ENCODE measurements at places on chromosomes 2 and 18. TPM values are rescaled to one million over a fixed set of nuclear protein-coding genes. Genes with fewer than 3 reads are reported as not detected.

DNA sequence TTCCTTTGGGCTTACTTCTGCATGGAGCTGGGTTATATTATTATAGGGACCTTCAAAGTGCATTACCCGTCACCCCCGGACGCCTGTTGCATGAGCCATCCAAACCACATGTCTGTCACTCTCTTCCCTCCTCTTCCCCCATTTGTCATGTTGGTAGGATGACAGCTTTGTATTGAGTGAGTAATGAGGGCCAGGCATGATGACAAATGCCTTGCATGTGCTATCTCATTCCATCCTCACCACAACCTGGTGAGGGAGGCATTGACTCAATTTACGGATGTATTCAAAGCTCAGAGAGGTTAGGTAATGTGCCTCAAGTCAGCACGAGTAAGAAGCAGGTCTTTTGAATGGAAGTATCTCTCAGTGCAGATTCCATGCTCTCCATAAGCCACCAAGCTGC lies 510.5 kb upstream of the TNP1 start:
- no peak overlapping the region for H3K4me3 ChIP-seq
- H3K27ac ChIP-seq: peak overlapping the region; percentile 48
- H3K27me3 ChIP-seq: no peaks in the 10 kb centered on the region
- H3K4me1 ChIP-seq: peaks cover 46% of the 10 kb centered on the region
- H3K36me3 ChIP-seq: no peaks in the 10 kb centered on the region

DNA sequence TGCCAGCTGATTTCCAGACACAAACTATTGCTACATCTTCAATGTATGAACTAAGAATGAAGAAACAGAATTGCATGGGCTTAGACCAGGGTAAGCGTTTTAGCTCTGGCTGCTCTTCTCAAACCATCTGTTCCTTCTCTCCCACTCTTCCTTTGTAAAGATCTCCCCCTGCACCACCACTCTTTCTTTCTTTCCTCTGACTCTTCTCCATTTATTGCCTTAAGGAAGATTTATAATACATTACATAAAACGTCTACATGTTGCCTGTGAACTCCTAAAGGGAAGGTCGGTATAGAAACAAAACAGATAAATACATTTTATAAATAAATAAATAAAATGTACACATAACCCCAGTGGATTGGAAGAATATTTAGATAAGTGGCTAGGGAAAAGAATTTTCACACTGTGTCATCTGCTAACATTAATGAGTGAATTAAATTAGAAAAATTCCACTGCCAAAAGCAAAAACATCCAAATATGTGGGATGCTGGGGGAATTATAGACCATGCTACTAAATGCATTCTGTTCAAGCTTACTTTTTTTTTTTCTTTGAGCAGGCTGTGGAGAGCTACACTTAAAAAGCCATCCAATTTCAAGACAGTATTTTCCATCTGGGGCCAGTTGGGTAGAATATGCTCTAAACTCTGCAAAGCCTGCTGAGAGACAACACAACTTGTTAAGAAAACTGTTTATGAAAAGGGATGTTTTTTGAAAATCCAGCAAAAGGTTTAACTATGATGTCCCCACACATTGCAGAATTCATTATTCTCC lies 41.5 kb downstream of the NCKAP5 start:
- no peak for DNase-seq
- no peak overlapping the region for H3K27ac ChIP-seq
- no peaks in the 10 kb centered on the region for H3K36me3 ChIP-seq
- H3K27me3 ChIP-seq: no peaks in the 10 kb centered on the region
- H3K4me3 ChIP-seq: no peak overlapping the region

- no peak overlapping the region for H3K27ac ChIP-seq
- no peaks in the 10 kb centered on the region for H3K36me3 ChIP-seq
- no peak for DNase-seq
- peaks cover 5% of the 10 kb centered on the region for H3K4me1 ChIP-seq
- H3K4me3 ChIP-seq: no peak overlapping the region
- H3K27me3 ChIP-seq: no peaks in the 10 kb centered on the region
Measured at GRCh38 chr18:76842837-76843530, 20.6 kb downstream of the ZNF236 start.

DNA sequence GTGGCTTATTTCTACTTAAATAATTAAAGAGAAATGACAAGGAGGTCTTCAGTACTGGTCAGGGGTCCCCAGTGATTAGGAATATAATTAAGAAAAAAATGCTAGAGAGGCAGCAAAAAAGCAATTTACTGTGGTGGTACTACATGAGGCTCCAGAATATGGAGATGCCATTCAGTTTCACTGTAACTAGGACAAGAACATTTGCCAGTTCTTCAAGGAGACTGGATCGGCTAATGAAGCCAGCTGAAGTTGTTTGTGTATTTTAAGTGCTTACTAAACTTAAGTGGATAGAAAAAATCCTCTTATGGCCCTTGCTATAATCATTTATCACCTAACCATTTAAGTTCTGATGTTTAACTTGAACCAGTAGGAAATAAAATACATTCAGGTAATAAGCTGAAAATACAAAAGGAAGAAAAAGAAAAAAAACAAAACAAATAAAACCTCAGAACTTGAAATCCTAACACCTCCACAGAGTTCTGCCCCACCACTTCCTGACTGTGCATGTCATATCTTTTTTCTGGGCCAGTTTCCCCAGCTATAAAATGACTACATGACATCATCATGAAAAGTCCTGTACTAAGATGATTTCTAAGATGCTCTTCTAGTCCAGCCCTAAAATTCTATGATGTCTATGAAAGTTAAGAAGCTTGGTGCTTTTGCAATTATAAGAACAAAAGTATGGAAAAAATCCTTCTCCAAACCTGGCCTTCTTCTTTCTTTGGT lies 98.0 kb downstream of the TRABD2A start:
- no peaks in the 10 kb centered on the region for H3K27me3 ChIP-seq
- no peak overlapping the region for H3K4me3 ChIP-seq
- DNase-seq: no peak
- no peak overlapping the region for H3K27ac ChIP-seq

DNA sequence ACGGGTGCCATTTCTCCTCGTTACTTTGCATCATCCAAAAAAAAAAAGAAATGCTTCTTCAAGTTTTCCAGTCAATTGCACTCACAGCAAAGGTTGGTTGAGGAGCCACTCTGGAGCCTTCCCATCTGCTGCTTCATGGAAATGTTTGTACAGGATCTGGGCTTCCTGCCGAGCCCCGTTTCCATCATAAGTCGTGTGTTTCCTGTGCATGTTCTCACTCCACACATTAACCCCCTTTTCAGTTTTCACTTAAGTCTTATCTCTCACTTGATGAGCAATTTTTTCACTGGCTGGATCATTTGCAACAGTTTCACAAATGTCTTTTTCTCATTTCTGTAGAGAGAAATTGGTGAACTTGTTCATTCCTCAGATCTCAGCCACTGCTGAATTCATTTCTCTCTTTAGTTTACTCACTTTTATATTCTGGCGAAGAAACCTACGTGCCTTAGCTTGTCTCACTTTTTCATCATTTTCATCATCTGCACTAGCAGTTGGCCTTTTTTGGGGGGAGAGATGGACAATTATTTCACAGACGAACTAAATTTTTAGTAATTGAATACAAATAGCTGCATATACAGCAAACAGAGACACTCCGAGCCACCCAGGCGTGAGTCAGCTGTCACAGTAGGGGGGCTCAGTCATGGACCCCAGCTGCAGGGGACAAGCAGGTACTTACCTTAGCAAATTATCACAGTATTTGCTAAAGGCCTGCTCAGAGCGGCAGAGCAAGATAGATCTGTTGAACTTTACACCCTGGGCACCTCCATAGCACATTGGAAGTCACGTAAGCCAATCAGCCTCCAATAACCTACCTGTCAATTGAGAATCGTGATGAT lies 750.8 kb upstream of the ID2 start:
- H3K4me3 ChIP-seq: no peak overlapping the region
- DNase-seq: peak; percentile 11
- H3K27me3 ChIP-seq: no peaks in the 10 kb centered on the region
- no peaks in the 10 kb centered on the region for H3K36me3 ChIP-seq
- H3K27ac ChIP-seq: no peak overlapping the region

C2orf80 gene
- not detected for total RNA-seq

CHRND gene
- not detected for total RNA-seq

Measured in astrocyte (in vitro differentiated cells and primary cell).